Activated T-cell treated with anti-CD3 and anti-CD28 coated beads for 4 hours (primary cell): ENCODE measurements at places on chromosomes 11 and 22.

- DNase-seq = no peak
Measured at GRCh38 chr22:33575041-33575440, 345.2 kb downstream of the LARGE1 start.

GRCh38 chr11:83039566-83039965 is 32.1 kb downstream of the RAB30 start:
- DNase-seq = no peak

DNA sequence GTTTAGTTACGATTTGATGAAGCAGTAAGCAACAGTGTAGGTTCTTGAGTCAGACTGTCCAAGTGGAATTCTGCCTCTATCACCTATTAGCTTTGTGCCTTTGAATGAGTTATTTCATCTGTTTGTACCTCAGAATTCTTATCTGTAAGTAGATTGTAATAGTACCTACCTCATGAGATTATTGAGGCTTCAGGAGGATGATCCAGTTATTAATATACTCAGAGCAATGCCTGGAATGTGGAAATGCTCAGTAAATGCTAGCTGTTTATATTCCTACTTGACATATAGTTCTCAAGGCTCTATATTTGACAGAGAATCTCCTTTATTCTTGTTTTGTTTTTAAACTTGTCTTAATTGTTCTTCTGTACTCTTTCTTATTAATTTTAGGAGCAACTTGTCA is 70.1 kb downstream of the SFI1 start:
- DNase-seq = no peak

- DNase-seq = no peak
Measured at GRCh38 chr11:93922830-93923229, 72.4 kb upstream of the VSTM5 start.

DNA sequence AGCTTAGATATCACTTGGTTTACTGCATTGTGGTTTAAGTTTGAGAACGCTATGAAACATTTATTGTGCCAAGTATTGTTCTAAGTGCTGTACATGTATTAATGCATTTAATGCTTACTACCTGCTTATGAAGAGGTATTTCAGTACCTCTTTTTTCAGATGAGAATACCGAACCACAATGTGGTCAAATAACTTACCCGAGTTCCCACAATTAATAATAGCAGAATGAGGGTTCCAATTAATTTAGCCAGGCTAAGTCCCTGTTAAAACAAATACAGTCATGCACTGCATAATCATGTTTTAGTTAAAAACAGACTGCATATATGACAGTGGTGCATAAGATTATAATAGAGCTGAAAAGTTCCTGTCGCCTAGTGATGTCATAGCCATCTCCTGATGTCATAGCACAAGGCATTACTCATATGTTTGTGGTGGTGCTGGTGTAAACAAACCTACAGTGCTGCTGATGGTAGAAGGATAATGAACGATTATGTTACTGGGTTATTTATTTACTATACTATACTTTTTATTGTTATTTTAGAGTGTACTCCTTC is 4.3 kb downstream of the ZC3H12C start:
- DNase-seq = no peak

DNA sequence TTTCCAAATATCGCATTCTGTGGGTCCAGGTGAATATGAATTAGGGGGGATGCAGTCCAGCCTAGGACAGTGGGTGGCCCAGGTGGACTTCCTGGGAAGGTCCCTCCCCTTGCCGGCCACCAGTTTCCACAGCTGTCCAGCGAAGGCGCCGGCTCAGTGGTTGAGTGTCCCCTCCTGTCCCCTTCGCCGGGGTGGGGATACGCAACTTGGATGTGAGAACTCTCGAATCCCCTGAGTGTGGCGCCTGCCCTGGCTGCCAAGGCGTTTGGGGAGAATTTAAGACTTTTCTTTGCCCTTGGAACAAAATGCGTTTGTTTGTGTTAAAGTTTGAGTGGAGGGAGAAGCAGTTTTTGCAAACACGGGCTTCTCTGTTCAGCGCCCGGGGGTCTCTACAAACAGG is 123.7 kb downstream of the KCNQ1OT1 start:
- DNase-seq = no peak

GRCh38 chr11:47056261-47056915 is 119.8 kb downstream of the CSTPP1 start:
- DNase-seq = no peak

GRCh38 chr22:44646668-44647067 is 55.3 kb upstream of the PRR5 start:
- DNase-seq = no peak
